Right atrium auricular region (tissue), 2 donors: ENCODE measurements at places on chromosomes 6 and 20. TPM values are rescaled to one million over a fixed set of nuclear protein-coding genes. Genes with fewer than 3 reads are reported as not detected.

- DNase-seq = no peak
- peaks cover 39% of the 10 kb centered on the region for H3K4me1 ChIP-seq
Measured at GRCh38 chr6:105400501-105400900, 2.4 kb downstream of the PREP start.

- no peaks in the 10 kb centered on the region for H3K27me3 ChIP-seq
- no peak overlapping the region for H3K27ac ChIP-seq
- no peak for DNase-seq
- H3K4me1 ChIP-seq = no peaks in the 10 kb centered on the region
- no peaks in the 10 kb centered on the region for H3K36me3 ChIP-seq
- no peak overlapping the region for H3K4me3 ChIP-seq
Measured at GRCh38 chr6:147789430-147789947, 281.0 kb downstream of the SAMD5 start.

DNA sequence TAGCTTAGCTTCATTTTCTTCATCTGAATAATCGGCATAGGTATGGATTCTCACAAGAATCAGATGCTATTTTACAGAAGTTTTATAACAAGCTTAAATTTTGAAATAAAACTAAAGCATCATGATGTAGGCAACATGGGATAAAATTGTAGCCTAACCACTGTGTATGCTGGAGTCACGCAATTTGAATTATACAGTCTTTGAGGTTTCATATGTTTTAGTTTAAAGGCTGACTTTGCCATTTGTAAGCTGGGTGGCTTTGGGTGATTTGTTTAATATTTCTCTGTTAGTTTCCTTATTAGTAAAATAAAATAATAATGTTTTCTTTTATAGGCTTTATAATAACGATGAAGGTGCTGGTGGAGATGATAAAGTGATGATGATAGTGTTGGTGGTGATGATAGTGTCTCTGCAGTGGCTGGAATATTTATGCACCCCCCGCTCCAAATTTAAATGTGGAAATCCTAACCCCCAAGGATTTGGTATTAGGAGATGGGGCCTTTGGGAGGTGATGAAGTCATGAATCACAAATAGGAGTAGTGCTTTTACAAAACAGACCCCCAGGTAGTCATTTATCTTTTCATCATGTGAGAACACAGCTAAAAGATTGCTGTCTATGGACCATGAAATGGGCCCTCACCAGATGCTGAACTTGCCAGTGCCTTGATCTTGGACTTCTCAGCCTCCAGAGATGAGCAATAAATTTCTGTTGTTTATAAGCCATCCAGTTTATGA, 42.0 kb downstream of the DOK5 start:
- H3K4me1 ChIP-seq = no peaks in the 10 kb centered on the region
- DNase-seq = no peak
- no peak overlapping the region for H3K4me3 ChIP-seq
- H3K27ac ChIP-seq = no peak overlapping the region
- no peaks in the 10 kb centered on the region for H3K36me3 ChIP-seq
- no peaks in the 10 kb centered on the region for H3K27me3 ChIP-seq

DNA sequence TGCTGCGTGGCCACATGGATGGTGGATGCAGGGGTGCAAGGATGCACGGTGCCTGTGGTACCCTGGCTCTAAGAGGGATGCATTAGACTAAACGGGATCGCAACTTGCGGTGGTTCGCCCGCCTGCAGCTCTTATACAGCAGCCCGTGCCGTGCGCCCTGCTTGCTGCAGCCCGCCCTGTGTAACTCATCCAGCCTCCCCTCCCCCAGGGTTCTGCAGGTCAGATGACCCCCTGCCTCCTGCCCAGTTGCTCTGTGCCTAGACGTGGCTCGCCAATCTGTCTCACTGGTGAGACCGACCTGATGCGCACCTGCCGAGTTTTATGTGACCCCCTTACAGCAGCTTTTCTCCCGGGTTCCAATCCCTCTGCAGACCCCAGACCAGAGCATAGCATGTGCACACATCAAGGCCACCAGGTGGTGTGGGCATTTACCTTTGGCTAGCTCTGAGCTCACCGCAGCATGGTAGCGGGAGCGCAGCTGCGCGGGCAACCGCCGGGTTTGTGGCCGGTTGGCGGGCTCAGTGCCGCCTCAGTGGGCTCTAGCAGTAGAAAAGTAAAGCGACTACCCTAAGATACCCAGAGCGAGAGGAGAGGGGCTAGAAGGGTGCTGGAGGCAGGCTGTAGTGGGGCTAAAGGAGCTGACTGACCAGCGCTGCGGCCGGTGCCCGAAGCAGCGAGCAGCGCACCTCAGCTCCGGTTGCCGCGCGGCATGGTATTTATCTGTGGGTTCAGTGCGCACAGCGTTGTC, 693 bp upstream of the GNAS-AS1 start:
- H3K4me3 ChIP-seq = peak overlapping the region; percentile 49
- peaks cover 17% of the 10 kb centered on the region for H3K4me1 ChIP-seq
- no peaks in the 10 kb centered on the region for H3K27me3 ChIP-seq
- H3K36me3 ChIP-seq = no peaks in the 10 kb centered on the region
- no peak overlapping the region for H3K27ac ChIP-seq

DNA sequence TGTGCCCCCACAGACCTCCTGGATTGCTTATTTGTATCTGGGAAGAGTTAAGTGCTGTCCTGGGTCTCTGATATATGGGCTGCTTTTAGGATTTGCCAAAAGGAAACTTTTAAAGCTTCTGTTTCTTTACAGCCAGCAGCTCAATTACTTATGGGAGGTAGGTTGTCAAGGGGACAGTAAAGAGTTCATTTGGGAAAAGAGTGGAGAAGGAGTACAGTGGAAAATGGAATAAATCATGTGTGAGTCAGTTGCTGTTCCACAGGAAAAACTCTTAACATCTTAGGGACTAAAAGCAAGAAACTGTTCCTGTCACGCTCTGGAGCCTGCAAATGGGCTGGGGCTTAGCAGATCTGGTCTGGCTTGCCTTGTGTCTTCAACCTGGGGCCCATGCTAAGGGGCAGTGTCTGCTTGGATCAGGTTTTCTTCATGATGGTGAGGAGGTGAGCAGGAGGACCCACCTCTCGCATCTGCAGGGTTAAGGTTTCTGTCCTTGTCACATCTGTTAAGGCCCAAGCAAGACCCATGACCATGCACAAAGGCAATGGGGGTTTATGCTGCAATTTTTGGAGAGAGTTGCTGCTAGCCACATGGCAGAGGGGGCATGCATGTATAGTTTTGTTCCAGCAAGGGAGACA, 8.7 kb upstream of the CST1 start:
- H3K27me3 ChIP-seq = no peaks in the 10 kb centered on the region
- H3K36me3 ChIP-seq = no peaks in the 10 kb centered on the region
- H3K27ac ChIP-seq = no peak overlapping the region
- peaks cover 5% of the 10 kb centered on the region for H3K4me1 ChIP-seq

DNA sequence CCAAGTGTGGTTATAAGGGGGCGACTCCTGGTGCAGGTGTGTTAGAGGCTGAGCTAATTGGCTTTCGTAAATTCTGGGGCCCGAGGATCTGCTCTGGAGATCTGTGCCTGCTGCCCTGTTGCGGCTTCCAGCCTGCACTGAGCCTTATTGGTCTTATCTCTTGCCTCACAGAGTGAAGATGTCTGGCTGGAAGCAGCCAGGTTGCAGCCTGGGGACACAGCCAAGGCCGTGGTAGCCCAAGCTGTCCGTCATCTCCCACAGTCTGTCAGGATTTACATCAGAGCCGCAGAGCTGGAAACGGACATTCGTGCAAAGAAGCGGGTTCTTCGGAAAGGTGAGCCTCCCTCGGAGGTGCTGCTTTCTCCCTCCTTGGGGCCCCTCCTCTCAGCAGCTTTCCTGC, 20.0 kb downstream of the PRPF6 start:
- no peak overlapping the region for H3K27ac ChIP-seq
- no peak overlapping the region for H3K4me3 ChIP-seq
- H3K27me3 ChIP-seq = no peaks in the 10 kb centered on the region
- DNase-seq = no peak
- H3K4me1 ChIP-seq = no peaks in the 10 kb centered on the region

The BANF2 gene
- not detected for total RNA-seq

The HCRTR2 gene
- not detected for total RNA-seq

DNA sequence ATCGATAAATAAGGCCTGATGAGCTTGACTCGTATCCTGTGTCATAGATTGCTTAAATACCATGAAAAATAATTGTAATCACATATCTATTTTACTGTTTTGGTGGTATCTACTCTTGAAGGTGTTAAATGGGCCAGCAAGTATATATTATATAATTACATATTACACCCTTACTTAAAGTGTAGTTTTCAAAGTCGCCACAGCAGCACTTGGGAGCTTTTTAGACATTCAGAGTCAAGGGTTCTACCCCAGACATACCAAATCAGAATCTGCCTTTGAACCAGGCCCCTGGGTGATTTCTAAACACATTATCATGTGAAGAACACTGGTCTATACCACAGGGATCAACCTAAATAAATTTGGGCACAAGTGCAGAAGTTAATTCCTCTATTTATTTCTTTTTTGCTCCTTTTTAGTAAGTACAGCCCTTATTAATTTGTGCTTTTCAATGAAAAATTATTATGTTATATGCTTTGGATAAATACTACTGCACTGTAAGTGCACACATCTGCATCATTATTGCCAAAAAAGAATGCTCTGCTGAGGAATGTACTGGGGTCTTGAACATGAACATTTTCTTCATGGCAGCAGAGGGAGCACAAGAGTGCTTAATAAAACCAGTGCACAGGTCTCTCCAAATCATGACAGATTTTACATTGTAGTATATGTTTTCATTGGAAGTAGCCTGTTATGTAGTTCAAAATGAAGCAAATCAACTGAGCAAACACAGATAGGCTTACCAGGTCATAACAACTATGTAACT, 3.1 kb upstream of the ATXN1 start:
- H3K4me3 ChIP-seq = no peak overlapping the region
- H3K27ac ChIP-seq = peak overlapping the region; percentile 99
- H3K27me3 ChIP-seq = no peaks in the 10 kb centered on the region

The SLC32A1 gene
- not detected for total RNA-seq

GRCh38 chr20:13813910-13814309, 29.1 kb downstream of the NDUFAF5 start:
- H3K4me1 ChIP-seq = no peaks in the 10 kb centered on the region
- peaks cover 90% of the 10 kb centered on the region for H3K36me3 ChIP-seq
- H3K4me3 ChIP-seq = no peak overlapping the region
- no peak overlapping the region for H3K27ac ChIP-seq
- no peaks in the 10 kb centered on the region for H3K27me3 ChIP-seq

- peaks cover 72% of the 10 kb centered on the region for H3K36me3 ChIP-seq
- no peak overlapping the region for H3K4me3 ChIP-seq
- H3K27ac ChIP-seq = no peak overlapping the region
- H3K4me1 ChIP-seq = no peaks in the 10 kb centered on the region
Measured at GRCh38 chr20:41444821-41445220, 78.2 kb upstream of the EMILIN3 start.

- DNase-seq = no peak
- no peak overlapping the region for H3K27ac ChIP-seq
- H3K27me3 ChIP-seq = no peaks in the 10 kb centered on the region
- H3K4me1 ChIP-seq = peaks cover 6% of the 10 kb centered on the region
- no peaks in the 10 kb centered on the region for H3K36me3 ChIP-seq
Measured at GRCh38 chr20:19013907-19014306, 198.5 kb upstream of the SLC24A3 start.

The TULP1 gene
- total RNA-seq = not detected

GRCh38 chr20:60410618-60411264, 452.5 kb downstream of the CDH26 start:
- no peaks in the 10 kb centered on the region for H3K4me1 ChIP-seq
- no peak for DNase-seq
- no peak overlapping the region for H3K4me3 ChIP-seq
- no peak overlapping the region for H3K27ac ChIP-seq
- no peaks in the 10 kb centered on the region for H3K36me3 ChIP-seq

- no peaks in the 10 kb centered on the region for H3K36me3 ChIP-seq
- peak overlapping the region; percentile 49 for H3K4me3 ChIP-seq
- no peak overlapping the region for H3K27ac ChIP-seq
- no peak for DNase-seq
Measured at GRCh38 chr20:3092611-3093379, 8.3 kb upstream of the AVP start.

GRCh38 chr6:162063666-162064065, 663.9 kb downstream of the PRKN start:
- no peaks in the 10 kb centered on the region for H3K4me1 ChIP-seq
- no peak overlapping the region for H3K4me3 ChIP-seq
- no peaks in the 10 kb centered on the region for H3K27me3 ChIP-seq

- no peak for DNase-seq
- no peak overlapping the region for H3K27ac ChIP-seq
- no peak overlapping the region for H3K4me3 ChIP-seq
- no peaks in the 10 kb centered on the region for H3K4me1 ChIP-seq
- no peaks in the 10 kb centered on the region for H3K27me3 ChIP-seq
- H3K36me3 ChIP-seq = no peaks in the 10 kb centered on the region
Measured at GRCh38 chr6:68502946-68503345, 132.1 kb upstream of the ADGRB3 start.

The DOK5 gene
- 11.6 TPM for total RNA-seq

DNA sequence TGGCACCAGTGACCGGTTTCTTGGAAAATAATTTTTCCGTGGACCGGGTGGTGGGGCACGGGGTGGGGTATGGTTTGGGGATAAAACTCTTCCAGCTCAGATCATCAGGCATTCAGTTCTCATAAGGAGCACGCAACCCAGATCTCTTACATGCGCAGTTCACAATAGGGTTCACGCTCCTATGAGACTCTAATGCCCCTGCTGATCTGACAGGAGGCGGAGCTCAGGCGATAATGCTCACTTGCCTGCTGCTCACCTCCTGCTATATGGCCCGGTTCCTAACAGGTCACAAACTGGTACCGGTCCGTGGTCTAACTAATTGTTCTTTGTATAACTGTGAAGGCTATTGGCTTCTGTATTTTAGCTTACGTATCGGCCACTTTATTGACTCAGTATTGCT, 51.7 kb downstream of the VSTM2L start:
- no peak overlapping the region for H3K27ac ChIP-seq
- no peaks in the 10 kb centered on the region for H3K36me3 ChIP-seq
- DNase-seq = peak; percentile 13
- H3K4me3 ChIP-seq = no peak overlapping the region
- H3K27me3 ChIP-seq = no peaks in the 10 kb centered on the region
- H3K4me1 ChIP-seq = no peaks in the 10 kb centered on the region

The EPB41L1 gene
- 18.1 TPM for total RNA-seq

- no peaks in the 10 kb centered on the region for H3K36me3 ChIP-seq
- H3K4me1 ChIP-seq = no peaks in the 10 kb centered on the region
- DNase-seq = no peak
- H3K27ac ChIP-seq = no peak overlapping the region
Measured at GRCh38 chr6:90019216-90019615, 124.9 kb downstream of the GJA10 start.

The FAXC gene
- 0.16 TPM for total RNA-seq

GRCh38 chr6:27135087-27135657, 112.3 kb upstream of the PRSS16 start:
- no peak overlapping the region for H3K4me3 ChIP-seq
- H3K27ac ChIP-seq = no peak overlapping the region
- no peaks in the 10 kb centered on the region for H3K36me3 ChIP-seq
- H3K4me1 ChIP-seq = peaks cover 29% of the 10 kb centered on the region
